Hepatic stellate cell (primary cell): ENCODE measurements at places on chromosomes 2 and 18.

DNA sequence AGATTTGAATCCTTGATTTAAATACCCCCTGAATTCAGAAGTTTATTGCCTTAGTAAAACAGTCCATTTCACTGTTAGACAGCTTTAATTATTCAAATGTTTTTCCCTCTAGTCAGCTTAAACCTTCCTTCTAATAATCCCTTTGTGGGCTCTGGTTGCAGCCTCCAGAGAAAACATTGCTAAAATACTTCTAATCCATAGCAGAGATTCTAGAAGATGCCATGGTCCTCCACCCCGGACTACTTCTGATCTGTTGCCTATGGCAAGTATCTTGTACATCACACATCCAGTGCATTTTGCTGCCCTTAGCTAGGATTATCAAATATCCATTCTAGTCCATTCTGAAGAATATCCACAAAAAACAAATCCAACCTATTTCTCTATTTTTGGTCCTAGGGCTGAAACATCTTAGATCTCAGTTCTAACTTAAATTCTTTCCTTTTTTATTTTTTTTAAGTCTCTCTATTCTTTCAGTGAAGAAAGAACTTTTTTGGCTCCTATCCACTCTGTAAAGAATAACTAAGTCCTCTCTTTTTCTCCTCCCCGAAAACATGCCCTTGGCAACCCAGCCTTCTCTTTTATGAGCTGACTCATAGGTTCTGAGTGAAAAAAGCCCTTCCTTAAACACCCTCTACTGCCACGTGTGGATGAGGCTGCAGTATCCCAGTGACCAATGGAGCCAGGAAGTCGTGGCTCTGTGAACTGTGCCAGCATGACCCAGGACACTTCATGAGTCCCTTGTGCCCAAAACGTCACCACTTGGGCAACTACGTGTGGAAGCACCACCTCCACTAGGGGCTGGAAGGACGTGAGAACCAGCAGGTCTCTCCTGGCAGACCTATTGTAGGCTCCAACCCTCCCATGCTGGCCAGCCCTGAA is 349.8 kb downstream of the TNS1 start:
- peak; percentile 79 for DNase-seq

DNA sequence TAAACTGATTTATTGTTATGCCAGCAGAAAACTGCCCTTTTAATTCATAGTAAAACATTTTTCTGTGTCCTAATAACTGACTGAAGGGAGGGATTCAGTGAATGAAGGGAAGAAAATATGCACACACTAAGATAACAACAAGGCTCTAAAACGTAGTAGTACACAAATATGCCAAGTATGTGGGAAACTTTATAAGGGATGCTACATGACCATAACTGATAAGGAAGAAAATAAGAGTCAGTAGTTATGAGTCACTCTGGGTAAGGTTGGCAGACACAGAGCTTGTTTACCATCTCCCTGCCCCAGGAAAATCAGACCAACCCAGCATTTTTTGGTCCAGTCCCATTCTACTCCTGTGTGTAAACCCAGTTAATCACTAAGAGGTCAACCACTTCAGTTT is 124.2 kb downstream of the RPRM start:
- DNase-seq, result no peak

- no peak for DNase-seq
Observed at GRCh38 chr18:78180741-78181140, 798.9 kb upstream of the SALL3 start.

GRCh38 chr2:153055182-153055581 is 336.8 kb downstream of the ARL6IP6 start:
- no peak for DNase-seq

- no peak for DNase-seq
Observed at GRCh38 chr2:44663471-44664073, 277.9 kb upstream of the SIX3 start.

GRCh38 chr2:172438741-172439508 is 11.5 kb downstream of the ITGA6 start:
- DNase-seq, result peak; percentile 44

- DNase-seq, result no peak
Observed at GRCh38 chr2:158184001-158184400, 82.3 kb downstream of the UPP2 start.

DNA sequence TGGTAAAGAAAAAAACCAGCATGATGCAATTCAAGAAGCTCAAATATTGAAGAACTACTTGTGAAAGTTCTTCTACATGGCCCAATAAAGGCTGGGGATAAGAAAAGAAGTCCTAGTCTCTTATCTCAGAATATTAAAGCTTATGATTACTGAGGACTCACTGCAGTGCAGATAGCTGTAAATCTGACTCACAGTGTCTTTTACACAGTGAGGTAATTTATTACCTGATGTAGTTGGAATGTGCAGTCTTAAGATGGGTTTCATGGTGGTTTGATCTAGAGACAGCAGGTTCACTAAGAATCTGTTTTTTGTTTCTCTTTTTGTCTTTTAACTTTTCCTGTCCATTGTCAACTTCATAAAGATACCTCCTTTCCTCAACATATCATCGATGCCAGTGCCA is 484.0 kb upstream of the MAP2 start:
- DNase-seq, result no peak

DNA sequence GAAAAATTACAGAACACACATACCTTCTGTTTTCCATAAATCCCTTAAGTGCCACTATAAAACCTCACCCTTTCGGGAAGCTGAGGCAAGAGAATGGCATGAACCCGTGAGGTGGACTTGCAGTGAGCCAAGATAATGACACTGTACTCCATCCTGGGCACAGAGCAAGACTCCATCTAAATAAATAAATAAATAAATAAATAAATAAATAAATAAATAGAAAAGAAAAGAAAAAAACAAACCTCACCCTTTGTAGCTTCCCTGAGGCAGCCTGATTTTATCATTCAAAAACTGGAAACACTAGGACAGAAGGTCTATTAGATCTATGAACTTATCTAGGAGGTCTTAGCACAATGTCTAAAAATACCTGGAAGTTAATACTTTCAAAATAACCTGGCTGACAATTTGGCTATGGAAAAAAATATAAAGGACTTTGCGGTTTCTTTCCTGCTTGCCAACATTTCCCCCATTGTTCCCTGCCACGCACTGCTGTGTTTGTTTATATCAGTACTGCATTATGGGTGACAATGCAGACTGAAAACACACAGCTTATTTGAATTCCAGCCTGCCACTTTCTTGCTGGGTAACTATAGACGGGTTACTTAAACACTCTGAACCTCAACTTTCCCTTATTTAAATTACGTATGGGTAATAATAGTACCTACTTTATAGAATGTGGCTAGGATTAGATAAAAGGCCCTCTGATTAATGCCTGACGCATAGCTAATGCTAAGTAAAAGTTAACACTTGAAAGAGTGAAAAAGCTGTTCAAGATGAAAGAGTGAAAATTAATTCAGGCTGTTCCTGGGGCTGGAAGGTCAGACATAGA is 313.0 kb downstream of the RDH14 start:
- DNase-seq, result no peak

- peak; percentile 39 for DNase-seq
Observed at GRCh38 chr2:197838036-197838435, 33.6 kb downstream of the PLCL1 start.
